Heart left ventricle (tissue), 16 donors: ENCODE measurements at places on chromosomes 6 and 20. TPM values are rescaled to one million over a fixed set of nuclear protein-coding genes. Genes with fewer than 3 reads are reported as not detected.

DNA sequence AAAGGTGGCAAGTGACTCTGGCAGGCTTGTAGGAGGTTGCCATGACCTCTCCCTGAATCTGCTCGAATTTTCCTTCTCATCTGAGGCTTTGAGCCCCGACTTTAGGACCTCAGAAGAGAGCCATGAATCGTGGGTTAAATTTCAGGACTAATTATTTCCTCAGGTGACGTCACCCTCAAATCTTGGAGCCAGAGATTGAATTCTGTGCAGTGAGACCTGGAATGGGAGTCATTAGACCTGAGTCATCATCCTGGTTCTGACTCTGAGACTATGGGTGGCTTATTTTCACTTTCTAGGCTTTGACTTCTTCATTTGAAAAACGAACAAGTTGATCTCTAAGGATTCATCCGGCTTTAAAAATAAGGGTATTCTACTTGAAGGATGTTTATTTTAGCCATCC lies 48.5 kb upstream of the PDYN start:
- DNase-seq = no peak

DNA sequence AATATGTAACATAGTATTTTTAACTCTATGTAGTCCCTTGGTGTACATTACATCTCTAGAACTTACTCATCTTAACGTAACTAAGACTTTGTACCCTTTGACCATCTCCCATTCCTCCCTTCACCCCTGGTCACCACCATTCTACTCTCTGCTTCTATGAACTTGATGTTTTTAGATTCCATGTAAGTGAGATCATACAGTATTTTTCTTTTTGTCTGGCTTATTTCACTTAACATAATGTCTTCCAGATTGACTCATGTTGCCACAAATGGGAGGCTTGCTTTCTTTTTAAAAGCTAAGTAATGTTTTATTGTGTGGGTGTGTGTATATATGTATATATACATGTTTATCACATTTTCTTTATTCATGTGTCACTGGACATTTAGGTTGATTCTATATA lies 55.8 kb downstream of the TMEM200A start:
- no peak for DNase-seq

- DNase-seq = peak; percentile 28
Observed at GRCh38 chr6:32194825-32195651, 2.6 kb upstream of the GPSM3 start.

- DNase-seq = no peak
Observed at GRCh38 chr6:101741474-101742171, 348.1 kb downstream of the GRIK2 start.

GRCh38 chr6:149820506-149820905 lies 43.7 kb downstream of the LRP11 start:
- no peak for DNase-seq

GRCh38 chr6:155038527-155038926 lies 43.4 kb downstream of the TIAM2 start:
- no peak for DNase-seq

- peak; percentile 46 for DNase-seq
Observed at GRCh38 chr6:17101422-17102257, at the start of gene STMND1. Gene STMND1 (plus strand): TSS chr6:17102050. CDS start chr6:17102258, 208 bp downstream.

Gene CLDN20
- polyA plus RNA-seq = 0.30 TPM

Gene LY6G5B
- 5.3 TPM for polyA plus RNA-seq

Gene SMLR1
- not detected for polyA plus RNA-seq

Gene PKIG
- 155 TPM for polyA plus RNA-seq

Gene STX11
- polyA plus RNA-seq = 13.7 TPM

Gene GGTLC1
- polyA plus RNA-seq = not detected
